ENCODE measurements at places on chromosomes 12 and 14. TPM values are rescaled to one million over a fixed set of nuclear protein-coding genes. Genes with fewer than 3 reads are reported as not detected.

Gene FAM234B
- total RNA-seq: 23.1 TPM

Gene IL31
- not detected for total RNA-seq

DNA sequence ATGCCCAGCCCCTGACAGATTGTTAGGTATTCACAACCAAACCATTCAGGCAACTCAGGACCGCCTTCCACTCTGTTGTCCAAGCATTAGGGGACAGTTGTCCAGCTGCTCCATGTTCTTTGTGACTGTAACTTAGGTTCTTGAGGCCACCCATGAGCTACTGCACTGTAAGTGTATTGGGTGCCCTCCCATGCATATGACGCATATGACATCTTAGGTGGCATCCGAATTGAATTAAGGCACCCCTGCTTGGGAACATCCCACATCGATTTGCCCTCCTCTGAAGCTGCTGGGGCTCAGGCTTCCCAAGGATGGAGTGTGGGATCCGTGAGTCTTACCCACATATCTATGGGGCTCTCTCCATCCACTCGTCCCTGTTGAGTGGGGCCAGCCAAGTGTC, 17.7 kb downstream of the RFLNA start:
- no peak for DNase-seq

DNA sequence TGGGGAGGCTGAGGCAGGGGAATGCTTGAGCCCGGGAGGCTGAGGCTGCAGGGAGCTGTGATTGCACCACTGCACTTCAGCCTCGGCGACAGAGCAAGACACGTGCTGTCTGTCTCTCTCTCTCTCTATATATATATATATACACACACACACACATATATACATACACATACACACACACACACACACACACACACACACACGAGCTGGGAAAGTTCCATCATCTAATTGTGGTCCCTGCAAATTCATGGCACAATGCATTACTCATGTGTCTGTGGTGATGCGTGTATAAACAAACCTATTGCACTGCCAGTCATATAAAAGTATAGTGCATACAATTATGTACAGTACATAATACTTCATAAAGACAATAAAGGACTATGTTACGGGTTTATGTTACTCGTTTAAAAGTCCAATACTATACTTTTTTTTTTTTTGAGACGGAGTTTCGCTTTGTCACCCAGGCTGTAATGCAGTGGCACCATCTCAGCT, 36.6 kb downstream of the WDR89 start:
- DNase-seq: no peak

DNA sequence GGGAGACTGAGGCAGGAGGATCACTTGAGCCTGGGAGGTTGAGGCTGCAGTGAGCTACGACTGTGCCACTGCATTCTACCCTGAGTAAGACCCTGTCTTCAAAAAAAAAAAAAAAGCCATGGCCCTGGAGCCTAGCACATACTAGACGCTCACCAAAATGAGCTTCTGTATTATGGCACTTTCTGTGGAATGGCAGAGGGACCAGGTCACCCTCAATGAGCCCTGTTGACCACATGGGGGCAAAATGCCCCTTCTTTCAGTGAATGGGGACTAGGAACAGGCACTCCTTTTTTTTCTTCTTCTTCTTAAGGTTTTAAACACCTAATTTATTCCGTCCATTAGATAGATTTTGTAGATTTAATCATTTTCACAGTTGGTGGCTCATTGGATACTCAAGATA, 50.5 kb downstream of the FAM222A start:
- peak; percentile 59 for DNase-seq

All from neural progenitor cell (in vitro differentiated cells).